ENCODE measurements at places on chromosomes 2 and 18. TPM values are rescaled to one million over a fixed set of nuclear protein-coding genes. Genes with fewer than 3 reads are reported as not detected.

SPOPL gene
- total RNA-seq, result 12.4 TPM

TFPI gene
- total RNA-seq, result 325 TPM

FAM124B gene
- 0.39 TPM for total RNA-seq

CTLA4 gene
- 0.78 TPM for total RNA-seq

IL36A gene
- total RNA-seq, result not detected

ANKRD30B gene
- not detected for total RNA-seq

SIX3 gene
- not detected for total RNA-seq

GALNT1 gene
- total RNA-seq, result 42.6 TPM
